ENCODE measurements at places on chromosomes 5 and 9.
A peak's percentile ranks its signal among the peaks of the same experiment; 100 is the strongest.

- no peak for DNase-seq
These were observed 125.6 kb upstream of the PAPPA start for GRCh38 chr9:116027951-116028350.

GRCh38 chr9:21778304-21778703, 24.1 kb upstream of the MTAP start:
- DNase-seq: no peak

DNA sequence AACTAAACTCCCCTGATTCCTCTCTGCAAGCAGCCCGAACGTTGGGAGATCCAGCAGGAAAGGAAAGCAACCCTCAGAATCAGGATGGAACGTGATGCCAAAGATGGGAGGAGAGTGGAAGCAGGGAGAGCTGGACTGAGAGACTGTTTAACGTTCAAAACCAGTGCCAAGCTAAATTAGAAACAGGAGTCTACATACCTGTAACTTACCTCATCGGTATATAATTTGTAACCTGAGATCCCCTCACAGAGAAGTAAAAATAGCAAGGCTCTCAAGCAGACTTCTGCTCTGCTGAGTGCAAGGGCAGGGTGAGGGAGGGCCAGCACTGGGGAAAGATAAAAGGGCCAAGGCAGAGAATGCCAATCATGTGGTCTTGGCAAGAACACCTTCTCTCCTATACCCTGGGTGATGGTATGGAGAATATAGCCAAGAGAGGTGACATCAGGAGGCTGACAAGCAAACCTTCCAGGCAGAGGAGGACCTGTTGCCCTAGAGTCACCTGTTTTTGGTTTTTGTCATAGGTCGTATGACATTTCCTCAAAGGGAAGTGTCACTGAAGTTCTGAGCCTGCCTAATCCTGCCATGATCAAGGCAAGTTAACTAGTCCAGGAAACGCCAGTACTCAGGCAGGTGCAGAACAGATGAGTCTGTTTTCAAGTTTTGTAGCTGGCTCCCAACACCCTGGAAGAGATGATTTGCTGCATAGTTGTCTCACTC, 472.0 kb downstream of the NFIB start:
- no peak for DNase-seq

GRCh38 chr5:99187611-99188010, 258.8 kb upstream of the CHD1 start:
- no peak for DNase-seq

GRCh38 chr9:27703216-27703980, 130.1 kb upstream of the C9orf72 start:
- DNase-seq: no peak

GRCh38 chr5:119304439-119305211, 51.2 kb upstream of the TNFAIP8 start:
- no peak for DNase-seq

DNA sequence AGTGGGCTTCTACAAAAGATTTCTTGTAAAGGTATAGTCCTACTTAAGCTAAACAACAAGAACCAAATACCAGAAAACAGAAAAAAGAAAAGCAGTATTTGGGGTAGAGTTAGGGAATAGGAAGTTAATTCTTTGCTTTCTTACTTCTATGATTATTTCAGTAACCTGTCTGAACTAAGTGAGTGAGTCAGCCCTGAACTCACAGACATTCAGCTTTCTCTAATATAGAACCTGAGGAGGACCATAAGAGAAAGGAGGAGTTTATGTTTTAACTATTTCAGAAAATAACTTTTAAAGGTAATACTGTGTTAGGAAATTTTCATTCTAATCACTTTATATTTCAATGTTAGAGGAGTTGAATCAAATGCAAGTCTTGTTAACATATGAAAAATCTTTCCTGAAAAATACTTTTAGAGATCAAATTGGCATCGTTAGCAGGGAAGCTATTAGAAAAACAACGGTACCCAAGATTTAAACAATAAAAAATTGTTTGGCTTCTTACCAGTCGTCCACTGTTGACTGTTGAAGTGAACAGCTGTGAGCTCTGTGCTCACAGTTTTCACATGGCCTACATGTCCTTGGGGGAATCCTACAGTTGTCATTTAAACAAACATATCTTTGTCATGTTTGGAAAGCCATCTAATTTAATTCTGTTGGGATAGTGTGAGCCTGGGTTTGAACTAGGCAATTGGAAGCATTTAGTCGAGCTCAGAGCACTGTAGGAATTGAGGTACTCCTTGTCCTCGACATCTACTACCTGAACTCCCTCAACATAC, 19.9 kb upstream of the ZFAND5 start:
- no peak for DNase-seq

DNA sequence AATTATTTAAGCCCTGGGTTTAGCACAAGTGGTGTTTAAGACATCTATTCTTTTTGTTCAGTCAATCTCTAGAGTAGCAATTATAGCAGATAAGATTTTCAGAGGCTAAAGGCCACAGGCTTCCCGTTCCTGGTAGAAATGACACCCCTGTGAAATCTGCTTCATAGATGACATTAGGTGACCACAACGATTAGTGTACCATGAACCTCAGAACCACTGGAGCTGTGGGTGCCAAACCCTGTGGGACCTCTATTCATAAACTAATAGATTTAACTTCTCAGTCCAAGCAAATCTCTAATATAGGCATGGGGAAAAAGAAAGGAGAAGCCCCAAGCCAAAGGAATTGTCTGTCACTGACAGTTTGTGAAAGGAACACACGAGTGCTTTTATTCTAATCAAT, 207.4 kb downstream of the ARRDC3 start:
- DNase-seq: no peak

DNA sequence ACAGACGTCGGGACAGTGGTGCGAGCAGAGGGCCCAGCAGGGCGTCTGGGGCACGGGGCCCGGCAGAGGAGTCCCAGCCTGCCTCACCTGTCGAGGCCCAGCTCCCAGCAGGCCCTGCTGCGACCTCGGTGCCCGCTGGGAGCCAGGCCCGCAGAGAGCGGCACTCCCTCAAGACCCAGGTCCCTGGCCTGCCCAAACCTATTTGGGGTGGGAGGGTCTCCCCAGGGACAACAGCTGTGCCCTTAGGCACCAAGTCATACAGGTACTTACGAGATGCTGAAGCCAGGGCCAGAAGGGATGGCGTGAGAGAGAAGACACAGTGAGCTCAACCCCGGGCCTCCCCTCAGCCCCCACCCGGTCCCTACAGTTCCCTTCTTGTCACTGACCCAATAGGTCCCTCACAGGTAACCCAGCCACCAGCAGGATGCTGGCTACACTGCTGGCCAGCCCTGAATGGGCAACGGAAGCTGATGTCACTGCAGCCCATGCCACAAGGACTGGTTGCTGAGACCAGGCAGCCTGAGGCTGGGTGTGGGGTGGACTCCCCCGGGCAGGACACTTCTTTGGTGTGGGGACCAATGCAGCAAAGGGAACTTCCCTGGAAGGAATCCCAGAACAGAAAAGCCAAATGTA, 3.7 kb downstream of the NSMF start:
- DNase-seq: no peak

- no peak for DNase-seq
These were observed 113.8 kb downstream of the ZNF462 start for GRCh38 chr9:106976772-106977171.

- no peak for DNase-seq
These were observed 273.6 kb upstream of the TAS2R1 start for GRCh38 chr5:9903801-9904200.

DNA sequence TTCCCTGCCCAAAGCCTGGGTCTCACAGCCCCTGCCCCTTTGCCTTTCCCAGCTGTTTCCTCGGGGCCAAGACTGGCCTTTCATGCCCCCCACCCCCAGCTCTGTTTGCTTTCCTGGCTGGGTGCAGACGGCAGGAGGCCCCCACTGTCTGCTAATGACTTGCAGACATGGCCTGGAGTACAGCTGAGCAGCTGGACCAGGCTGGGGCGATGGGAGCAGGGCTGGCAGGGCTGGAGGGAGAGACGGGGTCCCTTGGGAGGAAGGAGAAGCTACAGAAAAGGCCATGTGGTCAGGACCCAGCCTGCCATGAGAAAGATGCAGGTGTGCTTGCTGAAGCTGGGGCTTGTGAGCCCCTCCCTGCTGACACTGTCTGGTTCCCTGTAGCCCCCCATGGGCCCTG, 28.3 kb upstream of the GFPT2 start:
- no peak for DNase-seq

GRCh38 chr5:40453689-40454088, 226.0 kb upstream of the PTGER4 start:
- DNase-seq: no peak

GRCh38 chr5:1509346-1510085, 14.2 kb downstream of the LPCAT1 start:
- DNase-seq: no peak

GRCh38 chr9:15553528-15553898, 670 bp downstream of the CCDC171 start:
- DNase-seq: no peak

- no peak for DNase-seq
These were observed 517.7 kb upstream of the CLINT1 start for GRCh38 chr5:158376679-158377078.

- no peak for DNase-seq
These were observed 28.0 kb downstream of the ADAMTSL1 start for GRCh38 chr9:18501949-18502348.

- no peak for DNase-seq
These were observed 259.4 kb upstream of the VLDLR start for GRCh38 chr9:2362150-2362549.

GRCh38 chr5:143132739-143133138, 270.7 kb downstream of the NR3C1 start:
- DNase-seq: no peak

DNA sequence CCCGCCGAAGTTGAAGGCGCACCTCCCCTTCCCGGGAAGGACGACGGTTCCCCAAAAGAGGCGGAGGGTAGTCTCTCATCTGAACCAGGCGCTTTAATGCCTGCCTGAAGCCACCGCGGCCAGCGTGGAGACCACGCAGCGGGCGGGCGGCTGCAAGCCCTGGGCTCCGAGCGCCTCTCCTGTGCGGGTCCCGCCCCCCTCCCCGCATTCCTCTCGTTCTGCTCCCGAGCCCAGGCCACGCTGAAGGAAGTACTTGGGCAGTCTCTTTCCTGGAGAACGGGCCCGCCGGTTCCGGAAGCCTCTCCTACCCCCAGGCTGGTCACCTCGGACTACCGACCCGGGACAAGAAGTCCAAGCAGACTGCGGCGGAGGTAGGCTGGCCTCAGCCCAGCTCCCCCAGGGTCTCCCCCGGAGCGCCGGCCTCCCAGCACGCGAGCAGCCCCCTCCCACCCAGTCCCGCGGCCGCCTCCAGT, 571 bp downstream of the PPIC start:
- no peak for DNase-seq

- DNase-seq: no peak
These were observed 14.9 kb downstream of the DEPDC1B start for GRCh38 chr5:60685028-60685427.

DNA sequence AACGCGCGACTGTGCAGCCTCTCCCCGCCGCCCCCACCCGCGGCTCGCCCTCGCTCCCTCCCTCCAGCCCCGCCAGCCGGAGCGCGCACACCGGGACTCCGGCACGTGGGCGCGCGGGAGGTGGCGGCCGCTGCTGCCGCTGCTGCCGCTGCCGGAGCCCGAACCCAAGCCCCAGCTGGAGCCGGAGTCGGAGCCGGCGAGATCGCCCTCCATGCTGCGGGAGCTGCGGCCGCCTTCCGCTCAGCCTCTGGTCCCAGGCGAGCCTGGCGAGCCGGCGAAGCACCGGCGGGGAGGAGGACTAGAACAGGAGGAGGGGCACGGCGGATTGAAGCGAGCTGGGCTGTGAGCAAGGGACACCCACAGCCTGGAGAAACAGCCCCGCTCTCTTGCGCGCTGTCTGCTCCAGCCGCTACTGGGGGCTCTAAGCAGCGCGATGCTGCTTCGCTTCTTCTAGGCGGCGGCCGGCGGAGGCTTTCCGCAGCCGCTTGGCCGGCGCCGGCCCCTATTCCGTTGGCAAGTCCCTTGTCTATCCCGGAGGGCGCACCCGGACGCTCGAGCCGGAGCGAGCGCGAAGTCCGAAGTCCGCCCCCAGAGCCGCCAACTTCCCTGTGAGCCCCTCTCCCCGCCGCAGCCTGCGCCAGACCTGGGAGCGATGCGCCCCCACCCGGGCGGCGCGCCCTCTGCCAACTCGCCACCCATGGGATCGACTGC, 598.7 kb upstream of the SGCD start:
- no peak for DNase-seq

GRCh38 chr9:33446240-33446945, 1.0 kb downstream of the AQP3 start:
- DNase-seq: peak; percentile 42

GRCh38 chr9:92402360-92402759, 2.0 kb downstream of the OGN start:
- DNase-seq: no peak

DNA sequence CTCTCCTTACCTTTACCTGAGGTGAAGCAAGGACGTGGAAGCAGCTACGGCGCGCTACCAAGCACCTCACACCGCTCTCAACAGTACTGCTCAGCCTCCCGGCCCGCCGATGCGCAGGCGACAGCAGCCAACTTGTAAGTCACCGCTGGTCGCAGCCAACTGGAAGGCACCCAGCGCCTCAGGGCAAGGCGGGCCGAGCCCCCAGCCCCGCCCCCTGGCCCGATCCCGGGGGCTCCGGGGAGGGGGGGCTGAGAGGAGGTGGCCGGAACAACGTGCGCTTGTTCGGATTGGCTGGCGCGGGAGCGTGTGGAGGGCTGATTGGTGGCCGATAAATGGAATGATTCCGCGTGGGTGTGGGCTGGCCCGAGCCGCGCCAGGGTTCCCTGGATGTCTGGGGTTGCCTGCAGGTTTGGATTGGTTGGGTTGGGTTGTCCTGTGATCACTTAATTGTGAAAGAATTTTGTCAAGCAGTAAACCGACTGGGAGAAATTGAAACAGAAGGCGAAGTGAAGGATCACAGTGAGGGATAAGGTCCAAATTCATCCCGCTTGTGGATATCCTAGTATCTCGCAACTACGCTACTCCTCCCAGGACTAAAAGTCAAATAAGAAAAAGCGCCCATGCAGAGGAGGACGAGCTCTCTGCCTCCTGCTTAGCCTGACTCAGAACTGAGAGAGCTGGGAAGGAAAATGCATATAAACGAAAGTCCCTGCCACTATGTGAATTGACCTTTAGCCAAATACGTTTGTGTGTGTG, at the start of gene STARD4:
Gene STARD4 (minus strand): TSS at position 161 of the 756 bp plus-strand sequence. CDS start 5,102 bp downstream, outside the sequence.
- DNase-seq: peak; percentile 87

- DNase-seq: no peak
These were observed 19.9 kb downstream of the IDNK start for GRCh38 chr9:83642793-83643192.

DNA sequence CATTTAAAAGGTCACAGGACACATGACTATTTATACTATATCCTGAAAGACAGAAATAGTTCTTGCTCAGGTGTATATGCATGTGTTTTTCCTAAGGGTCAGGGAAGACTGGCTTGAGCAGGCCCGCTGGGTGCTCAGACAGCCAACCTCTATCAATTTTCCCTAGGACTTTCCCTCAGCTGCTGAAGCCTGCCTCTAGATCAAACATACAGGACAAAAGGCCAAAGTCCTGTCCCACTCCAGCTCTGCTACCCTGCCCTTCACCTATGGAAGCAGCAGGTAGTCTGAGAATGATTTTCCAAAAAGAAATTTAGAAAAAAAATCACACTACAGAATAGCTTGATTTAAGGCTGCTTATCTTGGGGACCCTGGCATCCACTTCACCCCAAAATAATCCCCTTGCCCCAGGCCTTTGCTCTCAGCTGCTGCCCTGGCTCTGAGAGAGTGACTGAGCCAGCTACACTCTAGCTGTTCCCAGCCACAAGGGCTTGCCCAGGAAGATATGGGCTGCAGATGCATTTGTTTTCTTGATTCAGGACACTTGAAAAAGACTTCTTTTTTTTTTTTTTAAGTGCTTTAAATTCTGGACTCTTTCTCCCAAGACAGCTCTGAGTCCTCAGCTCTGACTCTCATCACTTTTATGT, 42.5 kb downstream of the KLHL3 start:
- no peak for DNase-seq

All from stimulated activated CD4-positive, alpha-beta T cell treated with anti-CD3 and anti-CD28 coated beads, TNF-alpha, amount 100 ng/mL, for 1 hour (primary cell).